ENCODE measurements at places on chromosomes 16 and 17. TPM values are rescaled to one million over a fixed set of nuclear protein-coding genes. Genes with fewer than 3 reads are reported as not detected.

The CEP112 gene
- 5.7 TPM for polyA plus RNA-seq

DNA sequence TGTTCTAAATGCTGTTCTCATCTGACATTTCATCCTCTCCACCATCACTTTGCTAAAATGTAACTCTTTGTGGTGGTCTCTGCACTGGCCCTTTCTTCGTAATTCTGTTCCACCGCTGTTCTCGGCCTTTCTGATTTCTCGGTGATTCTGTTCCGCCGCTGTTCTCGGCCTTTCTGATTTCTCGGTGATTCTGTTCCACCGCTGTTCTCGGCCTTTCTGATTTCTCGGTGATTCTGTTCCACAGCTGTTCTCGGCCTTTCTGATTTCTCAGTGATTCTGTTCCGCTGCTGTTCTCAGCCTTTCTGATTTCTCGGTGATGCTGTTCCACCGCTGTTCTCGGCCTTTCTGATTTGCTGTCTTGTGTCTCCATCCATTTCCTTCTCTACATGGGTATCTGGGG is 12.3 kb downstream of the FOXF1 start:
- no peak for DNase-seq

- DNase-seq = no peak
Measured at GRCh38 chr16:3363793-3364192, 8.1 kb downstream of the OR2C1 start.

- no peak for DNase-seq
Measured at GRCh38 chr17:47265983-47266541, 12.4 kb downstream of the ITGB3 start.

DNA sequence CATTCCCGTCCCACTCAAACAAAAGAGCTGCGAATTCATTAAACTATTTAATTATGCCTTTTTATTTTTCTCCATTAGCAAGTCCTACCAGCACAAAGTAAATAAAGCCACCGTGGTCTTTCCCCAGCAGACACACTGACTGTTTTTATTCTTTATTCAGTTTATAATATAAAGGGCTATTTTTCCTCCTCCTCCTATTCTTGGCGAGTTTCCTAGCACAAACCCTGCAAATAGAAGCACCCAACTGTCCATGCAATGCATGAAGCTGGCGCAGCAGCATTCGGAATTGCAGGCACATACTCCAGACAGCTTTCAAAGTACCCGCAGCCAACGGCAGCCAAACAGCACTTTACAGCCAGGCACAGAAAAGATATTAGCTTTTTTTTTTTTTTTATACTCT is 583.4 kb upstream of the PSMD7 start:
- DNase-seq = no peak

DNA sequence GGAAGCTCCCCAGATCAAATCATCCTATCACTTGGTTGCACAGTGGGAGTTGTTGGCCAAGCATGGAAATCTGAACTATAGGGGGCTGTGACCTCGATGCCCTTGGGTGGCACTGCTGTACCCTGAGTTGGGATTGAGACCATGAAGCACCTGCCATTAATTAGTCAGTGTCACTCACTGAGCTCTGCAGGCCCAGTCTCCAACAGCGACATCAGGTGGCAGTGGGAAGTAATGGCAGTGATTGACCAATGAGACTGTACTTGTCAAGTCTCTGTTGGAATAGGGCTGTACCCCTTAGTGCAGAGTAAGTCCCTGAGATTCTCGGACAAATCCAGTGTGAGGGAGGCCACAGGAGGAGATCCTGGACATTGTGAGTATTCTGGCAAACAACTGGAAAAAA is 118.0 kb upstream of the RPL38 start:
- DNase-seq = no peak

Data from AG04450 (cell line).